Stimulated activated CD8-positive, alpha-beta memory T cell treated with anti-CD3 and anti-CD28 coated beads, Interleukin-4, amount 100 ng/mL, for 4 hours (primary cell): ENCODE measurements at places on chromosomes 3 and 15.

DNA sequence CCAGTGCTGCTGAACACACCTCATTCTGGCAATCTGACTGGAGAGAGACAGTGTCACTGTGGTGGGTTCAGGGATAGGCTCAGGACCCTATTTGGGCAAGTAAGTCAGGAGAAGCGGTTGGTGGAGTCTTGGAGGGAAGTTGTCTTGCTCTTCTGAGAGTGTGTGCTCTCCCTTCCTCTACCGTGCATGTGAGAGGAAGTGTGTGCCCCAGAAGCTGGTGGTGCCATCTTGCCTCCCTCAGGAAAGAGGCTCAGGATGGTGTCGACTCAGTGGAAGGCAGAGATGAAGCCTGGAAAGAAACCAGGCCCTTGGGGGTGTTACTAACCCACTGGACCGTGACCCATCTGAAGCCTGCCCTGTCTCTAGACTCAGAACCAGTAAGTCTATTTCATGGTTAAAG lies 6.8 kb upstream of the RARRES1 start:
- DNase-seq: no peak

DNA sequence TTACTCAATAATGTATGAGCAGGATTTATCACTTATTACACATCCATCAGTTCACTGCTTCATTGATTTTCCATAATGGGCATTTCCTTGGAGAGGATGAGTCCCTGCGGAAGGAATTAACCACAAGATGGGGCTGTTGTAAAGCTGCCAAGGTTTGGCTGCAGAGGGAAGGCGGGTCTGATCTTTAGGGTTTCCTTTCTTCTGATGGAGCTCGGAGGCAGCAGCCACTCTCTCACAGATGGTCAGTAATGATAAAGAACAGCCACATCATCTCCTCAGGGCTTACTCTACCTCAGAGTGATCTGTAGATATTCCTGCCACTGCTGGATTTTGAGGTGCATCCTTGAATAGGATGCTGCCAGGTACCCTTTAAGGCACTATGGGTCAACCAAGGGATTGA lies 115.2 kb downstream of the USP13 start:
- no peak for DNase-seq

DNA sequence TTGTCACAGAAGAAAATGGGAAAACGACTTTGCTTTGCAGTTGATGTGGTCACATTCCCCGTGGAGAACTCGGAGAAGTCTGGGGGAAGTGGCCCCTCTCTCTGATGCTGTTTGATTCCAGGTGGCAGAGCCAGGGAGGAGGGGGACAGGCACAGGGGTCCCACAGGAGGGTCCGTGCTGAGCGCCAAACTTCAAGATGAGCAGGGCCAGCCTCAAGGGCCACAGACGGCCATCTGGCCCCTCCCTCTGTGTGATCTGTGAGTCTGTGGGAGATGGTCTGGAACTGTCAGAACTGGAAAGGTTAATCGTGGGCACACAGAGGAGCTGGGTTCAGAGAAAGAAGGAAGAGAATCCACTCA lies 23.1 kb upstream of the CORO2B start:
- no peak for DNase-seq

- DNase-seq: no peak
Measured at GRCh38 chr3:52153389-52154096, 680 bp downstream of the POC1A start.

DNA sequence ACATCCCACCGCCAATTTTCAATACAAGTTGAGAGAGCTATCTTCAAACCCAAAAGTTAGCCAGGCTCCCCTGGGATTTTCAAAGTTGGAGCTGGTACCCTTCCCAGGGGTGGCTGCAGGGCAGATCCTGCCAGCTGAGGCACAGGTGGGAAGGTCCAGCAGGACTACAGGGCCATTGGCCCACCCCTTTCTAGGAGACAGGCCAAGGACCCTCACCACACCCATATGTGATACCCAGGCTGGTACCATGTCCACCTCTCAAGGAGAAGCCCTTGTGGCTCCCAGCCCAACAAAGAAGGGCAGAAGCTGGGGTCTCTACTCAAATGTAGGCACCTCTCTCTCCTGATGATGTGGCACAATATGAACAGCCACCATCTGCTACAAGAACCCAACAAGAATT lies 8.0 kb downstream of the POC1A start:
- DNase-seq: no peak

DNA sequence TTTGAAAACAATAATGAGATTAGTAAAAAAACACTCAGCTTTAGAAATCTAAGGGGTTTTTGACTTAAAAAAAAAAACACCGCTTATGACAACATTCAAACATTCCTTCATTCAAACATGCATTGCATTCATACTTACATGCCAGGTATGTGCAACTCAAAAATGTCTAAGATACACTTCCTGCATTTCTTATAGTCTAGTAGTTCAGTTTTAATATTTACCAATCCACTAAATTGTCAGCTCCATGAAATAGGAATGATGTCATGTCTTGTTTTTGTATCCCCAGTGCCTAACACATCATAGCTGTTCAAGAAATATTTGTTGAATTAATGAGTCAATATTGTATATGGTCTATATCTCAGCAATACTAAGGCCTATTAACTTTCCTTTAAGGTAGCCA lies 51.7 kb downstream of the EIF4E3 start:
- no peak for DNase-seq

- DNase-seq: no peak
Measured at GRCh38 chr3:17030956-17031652, 146.3 kb downstream of the PLCL2 start.

DNA sequence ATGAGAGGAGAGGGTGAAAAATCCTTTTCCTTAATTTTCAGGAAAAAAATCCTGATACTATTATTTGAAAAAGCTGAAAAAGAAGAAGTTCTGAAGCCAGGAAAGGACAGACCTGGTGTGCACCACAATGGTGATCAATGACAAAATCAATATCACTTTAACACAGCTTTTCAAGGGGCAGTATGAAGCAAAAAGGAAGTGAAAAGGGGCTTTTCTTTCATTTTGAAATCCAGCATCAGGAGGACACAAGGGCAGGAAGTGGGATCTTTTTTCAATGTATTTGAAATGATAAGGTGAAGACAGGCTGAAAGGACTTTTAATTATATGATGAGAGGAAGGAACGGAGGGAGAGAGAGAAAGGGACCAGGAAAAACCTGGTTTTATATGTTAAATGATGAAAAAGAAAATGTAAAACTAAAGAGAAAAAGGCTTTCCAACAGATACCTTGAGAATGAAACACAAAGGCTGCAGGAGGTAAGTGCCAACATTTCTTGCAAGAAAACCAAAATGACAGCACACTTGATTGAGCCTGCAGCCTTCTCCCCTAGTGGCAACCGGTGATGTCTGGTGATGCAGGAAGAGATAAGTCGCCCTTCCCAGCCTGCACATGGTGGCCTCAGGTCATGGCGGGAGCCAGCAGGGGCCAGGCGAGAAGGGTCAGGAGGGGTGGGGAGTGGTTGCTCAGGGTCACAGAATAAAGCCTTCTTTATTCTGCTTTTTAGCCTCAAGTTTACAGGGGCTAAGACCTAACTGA lies 236.7 kb upstream of the WNT5A start:
- no peak for DNase-seq

DNA sequence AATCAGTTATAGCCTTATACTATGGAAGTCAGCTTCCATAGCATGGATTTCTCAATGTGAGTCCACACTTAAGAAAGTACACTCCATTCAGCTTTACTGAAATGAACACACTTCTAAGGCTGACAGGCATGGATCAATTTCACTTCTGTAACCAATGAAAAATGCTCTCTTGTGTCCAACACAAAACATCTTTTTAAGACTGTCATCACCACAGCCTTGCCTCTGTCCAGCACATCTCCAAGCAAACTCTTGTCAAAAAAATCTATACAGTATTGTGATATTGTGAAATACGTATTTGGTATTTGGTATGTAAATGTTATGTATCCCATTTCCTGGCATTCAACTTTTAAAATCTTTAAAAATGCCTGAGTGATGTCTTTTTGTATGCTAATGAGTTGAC lies 208.7 kb downstream of the RAP2B start:
- DNase-seq: no peak

DNA sequence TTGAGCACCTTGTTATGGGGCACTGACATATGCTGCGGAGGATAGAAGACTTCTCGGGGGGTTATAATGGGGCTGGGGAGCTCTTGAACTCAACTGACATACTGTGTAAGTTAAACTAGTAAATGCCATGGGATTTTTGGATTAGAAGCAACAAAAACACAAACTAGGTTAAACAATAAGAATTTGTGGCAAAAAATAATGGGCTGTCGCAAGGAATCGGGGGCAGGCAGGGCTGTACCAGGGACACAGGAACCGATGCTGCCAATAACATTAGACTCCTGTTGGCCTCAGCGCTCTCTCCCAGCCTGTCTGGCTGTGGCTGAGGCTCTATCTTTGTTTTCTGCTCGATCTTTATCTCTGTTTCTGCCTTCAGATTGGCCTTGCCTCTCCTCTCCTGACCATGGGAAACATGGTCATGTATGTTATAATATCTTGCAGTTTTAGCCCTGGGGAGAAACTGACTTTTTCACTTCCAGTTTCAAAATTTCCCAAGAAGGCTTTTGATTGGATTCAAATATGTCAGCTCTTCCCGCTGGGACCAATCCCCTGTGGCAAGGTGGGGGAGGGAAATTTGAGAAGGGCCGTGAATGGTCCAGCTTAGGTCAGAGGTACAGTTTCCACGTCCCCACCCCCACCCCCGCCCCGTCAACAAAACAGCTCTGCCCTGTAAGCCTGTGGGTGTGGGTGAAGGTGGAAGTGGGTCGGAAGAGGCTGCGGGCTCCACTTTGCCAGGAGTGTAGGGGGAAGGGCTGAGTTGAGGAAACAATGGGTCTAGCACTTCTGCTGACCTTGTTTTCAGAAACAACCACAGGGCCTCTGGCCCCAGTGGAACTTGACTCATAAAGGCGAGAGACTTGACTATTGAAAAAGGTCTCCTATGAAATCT lies 161.1 kb upstream of the TBL1XR1 start:
- DNase-seq: peak; percentile 53

DNA sequence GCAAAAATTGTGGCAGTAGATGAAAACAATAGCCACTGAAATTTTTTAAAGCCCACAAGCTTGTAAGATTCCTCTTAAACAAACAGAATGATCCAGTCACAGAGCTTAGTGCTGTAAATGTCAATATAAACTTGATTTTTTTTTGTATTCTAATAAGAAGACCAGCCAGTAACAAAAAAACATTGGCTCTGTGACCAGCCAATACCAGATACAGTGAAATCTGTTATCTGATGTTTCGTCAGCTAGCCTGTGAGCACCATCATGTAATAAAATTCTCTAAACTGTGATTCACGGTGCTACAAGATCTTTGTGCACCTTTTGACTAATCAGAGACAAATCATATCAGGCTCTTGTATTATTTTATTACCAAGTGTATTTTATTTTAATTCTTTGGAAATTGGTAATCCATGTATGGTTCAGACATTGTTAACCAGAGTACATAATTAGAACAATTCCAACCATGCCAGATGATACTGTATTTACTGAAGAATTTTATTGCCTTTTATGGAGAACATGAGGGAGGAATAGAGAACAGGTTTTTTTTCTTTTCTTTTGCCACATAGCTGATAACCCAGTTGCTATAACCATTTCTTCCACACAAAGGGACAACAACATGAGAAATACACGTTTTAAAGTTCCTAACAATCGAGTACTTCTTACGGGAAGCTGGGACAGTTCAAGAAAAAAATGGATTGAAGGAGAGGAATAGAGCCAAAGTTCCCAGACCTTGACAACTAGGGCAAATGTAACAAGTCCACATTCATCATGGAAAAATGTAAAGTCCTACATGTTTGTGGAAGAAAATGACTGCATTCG lies 71.9 kb downstream of the FILIP1L start:
- DNase-seq: no peak

DNA sequence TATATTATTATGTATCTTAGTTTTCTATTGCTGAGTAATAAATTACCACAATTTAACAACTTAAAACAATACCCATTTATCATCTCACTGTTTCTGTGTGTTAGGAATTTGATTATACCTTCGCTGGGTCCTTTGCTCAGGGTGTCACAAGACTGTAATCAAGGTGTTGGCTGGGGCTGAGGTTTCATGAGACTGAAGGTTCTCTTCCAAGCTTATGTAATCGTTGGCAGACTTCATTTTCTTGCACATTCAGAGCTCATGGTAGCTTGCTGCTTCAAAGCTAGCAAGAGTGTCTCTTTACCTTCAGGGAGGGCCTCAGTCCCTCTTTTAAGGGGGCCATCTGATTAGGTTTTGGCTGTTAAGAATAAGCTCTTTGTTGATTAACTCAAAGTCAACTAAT lies 293.1 kb downstream of the POLQ start:
- no peak for DNase-seq

DNA sequence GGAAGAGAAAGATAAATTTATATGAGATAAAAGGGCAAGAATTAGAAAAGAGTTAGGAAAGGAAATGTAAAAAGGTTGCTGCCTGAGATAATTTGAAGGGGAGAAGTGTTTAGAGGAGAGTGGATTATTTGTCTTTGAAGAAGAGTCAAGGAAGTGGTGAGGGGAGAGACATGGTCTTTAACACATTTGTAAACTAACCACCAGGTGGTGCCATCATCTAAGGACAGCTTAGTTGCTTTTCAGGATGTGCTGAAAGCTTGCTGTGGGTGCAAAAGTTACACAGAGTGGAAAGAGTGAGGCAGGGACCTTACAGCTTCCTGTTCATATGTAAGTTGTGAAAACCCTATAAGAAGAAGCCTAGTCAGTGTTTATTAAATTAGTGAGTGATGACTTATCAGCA lies 114.1 kb upstream of the DNAJC19 start:
- no peak for DNase-seq

- no peak for DNase-seq
Measured at GRCh38 chr15:97502038-97502437, 458.5 kb upstream of the ARRDC4 start.

DNA sequence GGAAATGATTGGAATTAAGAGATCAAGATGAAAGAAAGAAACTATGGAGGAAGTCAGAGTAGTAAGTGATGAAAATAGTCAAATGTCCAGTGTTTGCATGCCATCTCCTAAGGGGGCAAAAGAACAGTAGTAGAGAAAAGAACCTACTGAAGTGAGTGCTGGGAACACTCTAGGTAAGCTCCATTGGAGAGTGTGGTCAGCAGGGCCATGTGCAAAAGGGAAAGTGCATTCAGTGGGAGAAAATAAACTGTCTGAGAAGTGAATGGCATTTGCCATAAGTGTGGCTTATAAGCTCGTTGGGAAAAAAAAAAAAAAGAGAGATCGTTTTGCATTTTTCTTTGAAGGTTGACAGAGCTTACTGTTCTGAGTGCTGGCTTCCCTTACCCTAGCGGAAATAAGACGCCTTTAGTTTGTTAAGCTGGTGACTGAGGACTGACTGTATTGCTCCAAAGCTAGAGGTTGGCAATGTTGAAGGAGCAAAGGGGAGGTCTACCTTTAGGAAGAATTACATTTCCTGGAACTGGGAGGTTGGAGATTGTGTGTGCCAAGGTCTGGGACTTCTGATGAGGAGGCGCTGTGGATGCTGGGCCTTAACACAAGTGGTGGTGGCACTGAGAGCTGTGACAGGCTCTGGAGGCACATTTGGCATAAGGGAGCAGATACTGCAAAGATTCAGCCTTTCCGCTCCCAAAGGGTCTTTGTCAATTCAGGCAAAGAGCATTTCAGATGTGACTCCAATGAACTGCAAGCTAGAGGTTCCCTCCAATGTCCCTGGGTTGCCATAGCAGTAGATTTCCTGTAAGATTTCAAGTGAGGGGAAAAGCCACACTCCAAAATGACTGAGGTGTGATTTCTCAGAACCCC lies 287.8 kb upstream of the SATB1 start:
- DNase-seq: no peak
